ENCODE measurements at places on chromosomes 16 and 17.

DNA sequence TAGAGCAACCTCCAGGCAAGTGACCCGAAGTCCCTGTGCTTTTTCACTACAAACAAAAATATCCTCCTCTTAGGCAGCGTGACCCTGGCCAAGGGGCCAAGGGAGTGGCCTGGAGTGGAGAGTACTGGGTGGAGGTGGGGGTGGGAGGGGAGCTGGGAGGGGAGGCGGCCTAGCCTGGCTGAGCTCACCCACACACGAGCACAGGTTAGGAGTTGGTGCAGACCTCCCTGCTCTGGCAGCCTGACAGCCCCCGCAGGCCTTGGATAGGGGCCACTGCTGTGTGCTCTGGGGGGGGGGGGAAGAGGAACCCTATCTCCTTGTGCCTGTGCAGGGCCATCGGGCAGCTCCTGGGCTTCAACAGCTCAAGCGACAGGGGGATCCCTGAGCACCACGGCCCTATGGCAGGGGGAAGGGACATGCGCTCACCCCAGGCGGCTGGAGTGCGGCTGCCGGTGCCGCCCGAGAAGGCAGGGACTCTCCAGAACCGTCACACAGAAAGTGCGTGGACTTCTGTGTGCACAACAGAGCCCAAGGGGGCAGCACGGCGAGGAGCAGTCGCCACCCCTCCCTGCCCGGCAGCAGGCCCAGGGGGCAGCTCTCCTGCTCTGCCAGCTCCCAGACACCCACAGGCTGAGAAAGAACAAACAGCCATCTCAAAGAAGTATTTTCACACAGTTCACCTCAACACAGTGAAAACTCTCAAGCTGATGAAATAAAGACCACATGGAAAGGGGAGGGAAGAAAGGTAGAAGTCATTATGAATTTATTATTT is 13.3 kb downstream of the SLC16A3 start:
- DNase-seq = no peak

- no peak for DNase-seq
Measured at GRCh38 chr17:46911311-46911710, 11.6 kb upstream of the GOSR2 start.

- DNase-seq = no peak
Measured at GRCh38 chr17:45975640-45976295, 23.3 kb upstream of the STH start.

DNA sequence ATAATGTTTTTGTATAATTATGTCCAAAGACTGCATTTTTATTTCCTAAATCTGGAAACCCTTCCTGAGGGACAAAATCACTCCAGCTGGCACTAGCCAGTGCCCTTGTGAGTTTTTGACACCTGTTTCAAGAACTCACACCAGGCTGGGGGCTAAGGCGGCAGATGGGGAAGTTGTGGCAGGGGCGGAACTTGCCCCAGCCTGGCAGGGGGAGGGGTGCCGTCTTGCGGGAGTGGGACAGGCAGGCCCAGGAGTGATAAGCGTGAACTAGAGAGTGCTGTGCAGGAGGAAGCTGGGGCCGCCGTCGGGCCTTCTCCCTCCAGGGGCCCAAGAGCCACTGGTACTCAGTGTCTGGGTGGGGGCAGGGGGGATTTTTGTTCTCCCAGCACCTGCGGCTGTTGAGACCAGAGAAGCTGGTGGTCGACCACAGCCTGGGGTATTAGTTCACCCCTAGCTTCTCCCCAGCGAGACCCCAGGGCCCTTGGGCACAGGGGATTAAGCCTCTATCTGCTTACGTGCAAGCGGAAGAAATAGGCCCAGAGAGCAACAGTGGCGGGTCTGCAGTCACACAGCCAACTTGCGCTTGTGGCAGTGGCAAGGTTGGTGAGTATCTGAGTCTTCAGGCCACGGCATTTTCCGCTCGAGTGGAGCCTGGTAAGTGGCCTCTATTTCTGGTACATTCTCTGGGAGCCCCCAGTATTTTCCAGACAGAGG is 40.2 kb upstream of the PLCG2 start:
- no peak for DNase-seq

- DNase-seq = no peak
Measured at GRCh38 chr17:7367083-7367482, 12.1 kb downstream of the TMEM95 start.

DNA sequence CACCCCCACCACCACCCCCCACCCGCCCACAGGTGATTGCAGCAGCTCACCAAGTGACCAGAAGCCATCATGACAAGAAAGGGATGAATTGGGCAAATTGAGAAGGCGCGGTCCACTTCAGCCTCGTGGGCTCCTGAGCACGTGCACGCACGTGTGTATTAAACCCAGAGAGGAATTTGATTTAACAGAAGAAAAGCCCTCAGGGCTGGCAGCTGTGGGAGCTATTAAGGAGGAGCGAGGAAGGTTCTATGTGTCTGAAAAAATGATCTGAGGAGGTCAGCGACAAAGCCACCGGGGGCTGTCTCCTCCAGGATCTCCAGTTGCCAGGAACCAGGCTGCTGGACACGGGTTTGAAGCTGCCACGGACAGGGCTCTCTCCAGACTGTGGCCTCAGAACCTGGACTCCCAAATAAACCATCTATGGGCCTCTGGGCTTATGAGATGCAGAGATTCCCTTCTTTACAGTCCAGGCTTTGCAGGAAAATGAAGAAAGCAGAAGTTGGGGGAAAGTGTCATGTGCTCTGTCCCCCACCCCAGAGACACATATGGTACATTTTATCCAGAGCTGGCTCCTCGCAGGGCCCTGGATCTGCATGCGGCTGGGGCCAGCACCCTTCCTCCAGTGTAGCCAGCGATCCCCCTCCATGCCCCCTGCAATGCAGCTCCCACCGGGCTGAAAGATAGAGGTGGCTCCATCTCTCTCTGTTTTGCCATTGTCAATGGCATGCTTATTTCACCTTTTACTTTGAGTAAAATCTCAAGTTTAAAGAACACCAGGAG is 219.7 kb upstream of the RPL38 start:
- no peak for DNase-seq

- DNase-seq = no peak
Measured at GRCh38 chr17:28001149-28001548, 41.3 kb upstream of the NLK start.

DNA sequence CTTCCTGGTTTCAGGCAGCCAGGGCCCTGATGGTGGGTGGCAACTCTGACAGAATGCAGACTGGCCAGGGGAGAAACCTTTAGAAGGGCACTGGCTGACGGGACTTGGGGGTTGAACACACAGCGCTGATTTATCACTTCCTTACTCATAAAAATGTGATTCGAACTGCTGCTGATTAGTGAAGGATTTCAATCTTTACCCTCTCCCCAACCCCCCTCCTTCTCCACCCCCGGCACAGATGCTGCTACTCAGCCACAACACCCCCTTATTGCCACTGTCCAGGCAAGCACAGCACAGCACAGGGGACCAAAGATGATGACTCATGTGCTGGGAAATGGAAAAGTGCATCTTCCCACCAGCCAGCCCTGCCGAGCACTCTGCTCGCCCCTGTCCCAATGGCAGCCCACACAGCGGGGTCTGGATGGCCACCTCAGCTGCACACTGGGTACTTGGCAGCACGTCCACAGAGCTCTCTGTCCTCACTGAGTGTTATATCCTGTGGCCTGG is 70.1 kb downstream of the SMG6 start:
- DNase-seq = peak; percentile 78

DNA sequence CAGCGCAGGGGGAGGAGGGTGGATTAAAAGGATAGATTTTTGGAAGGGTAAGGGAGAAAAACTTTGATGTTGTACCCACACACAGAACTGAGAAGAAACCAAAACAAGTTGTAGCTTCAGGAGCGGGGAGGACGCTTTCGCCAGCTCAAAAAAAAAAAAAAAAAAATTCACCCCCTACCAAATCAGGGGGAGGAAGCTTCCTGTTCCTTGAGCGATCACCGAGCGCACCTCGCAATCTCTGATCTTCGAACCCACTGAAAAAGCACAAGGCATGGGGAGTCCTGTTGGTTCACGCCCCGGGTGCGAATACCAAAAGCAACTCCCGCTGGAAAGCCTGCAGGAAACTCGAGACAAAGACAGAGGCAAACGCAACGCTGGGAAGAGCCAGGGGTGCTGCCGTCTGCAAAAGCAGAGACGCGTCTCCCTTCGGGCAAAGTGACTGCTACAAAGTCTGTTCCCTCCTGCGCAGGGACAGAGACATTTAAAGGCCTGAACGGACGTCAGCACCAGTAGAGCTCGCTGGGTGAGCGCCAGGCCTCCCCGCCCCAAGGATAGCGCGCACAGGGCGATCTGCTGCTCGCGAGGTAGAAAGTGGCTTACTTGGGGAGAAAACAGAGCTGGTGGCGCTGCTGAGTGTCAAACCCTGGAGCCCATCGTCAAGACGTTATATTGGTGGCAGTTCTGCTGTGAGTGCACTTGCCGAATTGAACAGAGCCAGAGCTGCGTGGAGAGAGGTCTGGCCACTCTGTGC is 190.4 kb downstream of the USP22 start:
- peak; percentile 55 for DNase-seq

DNA sequence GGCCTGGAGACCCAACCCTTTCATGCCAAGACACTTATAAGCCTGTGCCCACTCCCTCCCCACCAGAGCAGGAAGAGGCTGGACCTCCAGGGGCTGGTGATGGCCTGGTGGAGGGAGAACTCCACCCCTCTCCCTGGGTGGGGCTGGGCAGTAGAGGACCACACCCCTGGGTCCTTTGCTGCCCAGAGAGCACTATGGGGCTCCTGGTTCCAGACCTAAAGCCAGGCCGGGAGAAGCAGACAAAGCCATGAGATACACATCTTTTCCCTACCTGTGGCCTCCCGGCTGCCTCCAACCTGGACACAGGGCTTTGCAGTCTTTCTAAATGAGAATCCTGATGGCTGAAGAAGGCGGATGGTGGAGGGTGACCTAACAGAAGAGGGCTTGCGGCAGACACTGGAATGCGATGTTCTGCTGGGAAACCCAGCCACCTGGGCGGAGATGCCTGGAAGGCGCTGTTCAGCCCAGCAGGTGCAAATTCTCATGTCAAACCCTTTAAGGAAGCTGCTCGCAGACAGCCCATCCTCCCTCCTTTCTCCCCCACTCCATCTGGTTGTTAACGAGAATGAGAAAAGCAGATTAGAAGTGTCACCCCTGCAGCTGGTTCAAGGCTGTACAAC is 43.9 kb upstream of the KIFC3 start:
- no peak for DNase-seq

- DNase-seq = no peak
Measured at GRCh38 chr17:41539979-41540701, 12.0 kb upstream of the KRT19 start.

GRCh38 chr17:8924595-8924994 is 40.9 kb downstream of the PIK3R5 start:
- no peak for DNase-seq

DNA sequence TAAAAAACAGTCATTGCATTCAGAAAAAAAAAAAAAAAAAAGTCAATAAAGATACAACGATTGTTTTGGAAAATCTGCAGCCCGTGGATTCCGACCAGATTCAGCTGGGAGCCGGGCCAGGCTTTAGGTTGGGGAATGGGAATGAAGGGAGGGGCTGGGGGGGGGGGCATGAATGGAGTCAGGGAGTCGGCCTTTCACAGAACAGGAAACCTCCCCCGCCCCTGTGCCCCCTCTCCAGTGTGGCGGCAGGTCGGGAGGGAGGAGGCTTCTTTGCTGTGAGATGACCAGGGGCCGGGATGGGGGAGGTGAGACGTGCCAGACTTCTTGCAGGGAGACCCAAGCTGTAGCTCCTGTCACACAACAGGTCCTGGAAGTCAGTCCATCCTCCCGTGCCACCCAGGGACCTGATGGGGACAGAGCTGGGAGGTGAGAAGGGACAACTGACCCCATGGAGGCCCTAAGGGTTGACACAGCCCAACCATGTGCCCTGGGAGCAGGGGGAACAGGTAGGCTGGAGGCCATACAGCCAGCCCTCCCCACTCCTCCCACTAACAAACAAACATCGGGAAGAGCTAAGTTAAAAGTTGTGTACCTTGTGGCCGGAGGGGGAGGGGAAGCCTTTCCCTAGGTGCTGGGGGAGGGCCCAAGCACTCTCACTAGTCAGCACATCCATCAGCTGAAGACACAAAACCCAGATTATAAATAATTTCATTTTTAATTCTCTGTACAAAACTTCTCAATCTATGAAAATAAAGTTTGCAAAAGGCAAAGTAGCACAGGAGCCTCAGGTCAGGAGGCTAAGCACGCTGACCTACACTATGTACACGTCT is 25.2 kb downstream of the SREBF1 start:
- no peak for DNase-seq

- no peak for DNase-seq
Measured at GRCh38 chr16:74465851-74466685, 44.8 kb upstream of the CLEC18B start.

DNA sequence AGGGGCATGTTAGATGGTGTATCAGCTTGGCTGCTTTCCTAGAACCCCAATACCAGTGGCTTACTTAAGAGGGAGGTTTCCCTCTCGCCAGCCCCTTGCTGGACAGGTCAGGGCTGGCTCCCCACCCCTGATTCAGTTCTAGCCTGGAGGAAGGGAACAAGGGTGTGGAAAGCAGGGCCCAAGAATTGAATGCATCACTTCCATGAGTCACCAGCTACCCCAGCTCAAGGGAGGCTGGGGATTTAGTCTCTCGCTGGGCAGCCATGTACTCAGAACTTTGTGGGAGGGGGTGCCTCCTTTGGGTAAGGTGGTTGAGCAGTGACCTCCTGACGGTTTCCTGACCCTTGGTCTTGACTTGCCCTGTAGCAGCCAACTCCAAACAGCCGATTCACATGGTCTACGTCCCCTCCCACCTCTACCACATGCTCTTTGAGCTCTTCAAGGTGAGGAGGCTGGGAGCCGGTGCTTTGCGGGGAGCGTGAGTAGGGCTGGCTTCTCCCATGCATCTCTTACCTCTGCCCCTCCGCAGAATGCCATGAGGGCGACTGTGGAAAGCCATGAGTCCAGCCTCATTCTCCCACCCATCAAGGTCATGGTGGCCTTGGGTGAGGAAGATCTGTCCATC is 12.8 kb downstream of the PDK2 start:
- peak; percentile 60 for DNase-seq

- DNase-seq = no peak
Measured at GRCh38 chr16:3471518-3472176, 23.6 kb downstream of the C16orf90 start.

GRCh38 chr17:81402981-81403467 is 7.8 kb downstream of the BAHCC1 start:
- DNase-seq = peak; percentile 53
